ENCODE measurements at places on chromosomes 4 and X.

- H3K4me1 ChIP-seq: no peaks in the 10 kb centered on the region
- no peak for DNase-seq
- H3K4me3 ChIP-seq: no peak overlapping the region
- no peak overlapping the region for H3K27ac ChIP-seq
These were observed 28.3 kb upstream of the MSANTD1 start for GRCh38 chr4:3220476-3221183.

- peak overlapping the region; percentile 84 for H3K4me3 ChIP-seq
- no peaks in the 10 kb centered on the region for H3K27me3 ChIP-seq
- H3K27ac ChIP-seq: no peak overlapping the region
- H3K4me1 ChIP-seq: peaks cover 14% of the 10 kb centered on the region
These were observed 450 bp downstream of the ACSL1 start for GRCh38 chr4:184825141-184825895.

GRCh38 chr4:177975315-177975987 is 533.2 kb upstream of the AGA start:
- H3K4me3 ChIP-seq: no peak overlapping the region
- DNase-seq: no peak
- H3K27ac ChIP-seq: no peak overlapping the region
- no peaks in the 10 kb centered on the region for H3K4me1 ChIP-seq

DNA sequence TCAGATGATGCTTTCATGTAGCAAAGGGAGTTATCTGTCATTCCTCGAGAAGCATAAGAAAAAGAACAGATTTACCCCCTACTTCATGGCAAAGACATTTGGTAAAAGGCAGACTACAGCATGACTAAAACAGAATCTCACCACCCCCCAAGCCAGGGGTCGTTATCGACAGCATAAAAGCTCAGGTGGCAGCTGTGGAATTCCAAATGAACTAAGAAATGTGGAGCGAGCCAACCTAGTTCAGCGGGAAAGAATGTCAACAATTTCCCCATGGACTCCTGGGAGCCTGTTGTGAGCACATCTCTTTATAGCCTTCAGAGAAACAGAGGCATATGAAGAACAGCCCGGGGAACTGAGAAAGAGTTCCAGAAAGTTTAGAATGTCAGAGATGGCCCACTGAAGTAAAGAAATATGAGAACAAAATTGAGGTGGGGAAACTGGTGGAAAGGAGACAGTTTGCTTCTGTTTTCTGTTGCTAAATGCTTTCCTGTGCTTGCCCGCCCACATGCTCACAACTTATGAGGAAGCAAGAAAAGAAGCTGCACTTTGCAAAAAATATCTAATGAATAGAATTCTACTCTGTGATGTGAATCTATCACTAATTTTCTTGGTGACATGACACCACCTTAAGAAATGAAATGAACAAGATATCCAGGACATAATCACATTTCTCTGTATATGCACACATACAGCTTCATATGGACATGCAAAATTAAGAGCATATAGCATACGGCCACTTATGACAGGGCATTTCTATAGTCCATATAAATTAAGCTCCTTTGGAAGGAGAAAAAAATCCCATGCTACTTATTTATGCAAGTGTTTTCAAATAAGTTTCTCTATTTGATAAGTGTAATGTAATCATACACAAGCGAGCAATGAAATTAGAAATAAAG is 135.3 kb upstream of the MID1 start:
- H3K4me1 ChIP-seq: peaks cover 2% of the 10 kb centered on the region
- peaks cover 6% of the 10 kb centered on the region for H3K27me3 ChIP-seq
- no peak overlapping the region for H3K27ac ChIP-seq
- peak; percentile 11 for DNase-seq
- H3K4me3 ChIP-seq: no peak overlapping the region

GRCh38 chr4:81221303-81222081 is 6.5 kb upstream of the PRKG2 start:
- H3K27me3 ChIP-seq: no peaks in the 10 kb centered on the region
- DNase-seq: no peak
- H3K4me3 ChIP-seq: no peak overlapping the region
- H3K36me3 ChIP-seq: no peaks in the 10 kb centered on the region

GRCh38 chr4:102663073-102663472 is 97.7 kb downstream of the MANBA start:
- H3K4me1 ChIP-seq: no peaks in the 10 kb centered on the region
- no peak overlapping the region for H3K27ac ChIP-seq
- no peak overlapping the region for H3K4me3 ChIP-seq
- DNase-seq: no peak
- no peaks in the 10 kb centered on the region for H3K27me3 ChIP-seq
- H3K36me3 ChIP-seq: peaks cover 67% of the 10 kb centered on the region

- H3K4me1 ChIP-seq: peaks cover 78% of the 10 kb centered on the region
These were observed 6.9 kb downstream of the SH3TC1 start for GRCh38 chr4:8205749-8206611.

All from common myeloid progenitor, CD34-positive (primary cell).